ENCODE measurements at places on chromosomes 6 and 20.

DNA sequence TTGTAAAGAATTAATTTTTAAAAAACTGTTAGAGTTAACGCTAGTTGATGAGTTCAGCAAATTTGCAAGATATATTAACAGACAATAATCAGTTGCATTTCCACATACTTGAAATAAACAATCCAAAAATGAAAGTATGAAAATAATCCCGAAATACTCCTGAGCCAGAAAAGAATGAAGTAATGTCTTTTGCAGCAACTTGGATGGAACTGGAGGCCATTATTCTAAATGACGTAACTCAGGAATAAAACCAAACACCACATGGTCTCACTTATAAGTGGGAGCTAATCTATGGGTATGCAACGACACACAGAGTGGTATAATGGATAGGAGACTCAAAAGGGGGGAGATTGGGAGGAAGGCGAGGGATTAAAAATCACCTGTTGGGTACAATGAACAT is 872.9 kb upstream of the GJE1 start:
- no peak for DNase-seq

- no peak for DNase-seq
Measured at GRCh38 chr6:139242457-139243240, 49.1 kb downstream of the TXLNB start.

GRCh38 chr20:51318058-51318949 is 224.2 kb downstream of the NFATC2 start:
- DNase-seq: no peak

DNA sequence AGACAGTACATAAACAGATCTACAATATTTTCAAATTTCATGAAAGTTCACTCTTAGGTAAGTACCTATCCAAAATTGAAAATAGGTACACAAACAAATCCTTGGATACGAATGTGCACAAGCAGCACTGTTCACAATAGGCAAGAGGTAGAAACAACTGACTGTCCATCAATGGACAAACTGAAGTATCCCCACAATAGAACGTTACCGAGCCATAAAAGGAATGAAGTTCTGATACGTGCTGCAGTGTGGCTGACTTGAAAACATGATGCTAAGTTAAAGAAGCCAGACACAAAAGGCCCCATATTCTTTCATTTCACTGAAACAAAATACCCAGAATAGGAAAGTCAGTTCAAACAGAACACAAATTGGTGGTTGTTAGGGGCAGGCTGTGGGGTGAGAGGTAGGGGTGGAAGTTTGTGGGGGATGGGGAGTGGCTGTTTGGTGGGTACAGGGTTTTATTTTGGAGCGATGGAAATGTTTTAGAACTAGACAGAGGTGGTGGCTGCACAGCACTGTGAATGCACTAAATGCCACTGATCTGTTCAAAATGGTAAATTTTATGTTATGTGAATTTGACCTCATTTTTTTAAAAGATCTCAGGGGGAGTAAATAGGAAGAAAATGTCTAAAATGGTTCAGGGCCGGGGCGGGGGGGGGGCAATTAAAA is 89.5 kb downstream of the ZMYND8 start:
- no peak for DNase-seq

DNA sequence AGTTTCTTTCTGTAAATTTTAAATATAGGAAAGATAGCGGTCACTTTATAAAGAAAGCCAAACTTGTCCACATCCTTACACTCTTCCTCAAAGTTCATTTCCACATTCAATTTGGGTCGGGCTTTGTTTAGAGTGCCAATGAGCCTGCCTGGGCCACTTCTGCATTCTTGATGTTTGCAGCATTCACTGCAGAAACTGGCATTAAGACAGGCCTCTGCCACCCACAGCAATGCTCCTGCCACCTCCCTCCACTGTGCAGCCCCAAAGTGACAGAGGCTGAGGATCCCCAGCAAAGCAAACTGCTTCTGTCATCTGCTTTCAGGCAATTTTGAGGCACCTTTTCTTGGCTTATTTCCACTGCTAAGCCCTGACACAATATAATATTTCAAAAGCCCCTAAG is 61.2 kb downstream of the TNFAIP3 start:
- no peak for DNase-seq

DNA sequence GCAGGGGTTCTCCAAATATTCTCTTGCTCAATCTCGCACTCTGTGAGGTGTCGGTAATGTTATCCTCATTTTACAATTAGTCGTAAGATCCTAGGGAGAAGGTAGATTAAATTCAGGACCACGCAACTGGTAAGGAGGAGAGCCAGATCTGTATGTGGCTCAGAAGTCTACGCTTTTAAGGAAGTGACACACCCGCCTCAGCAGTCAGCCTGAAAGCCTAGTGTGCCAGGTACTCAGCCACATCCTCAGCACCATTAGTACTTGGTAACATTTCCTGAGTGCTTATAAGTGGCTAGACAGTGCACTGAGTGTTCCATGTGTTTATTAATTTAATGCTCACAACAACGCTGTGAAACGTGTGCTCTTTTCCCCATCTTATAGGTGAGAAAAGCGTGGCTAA is 63.7 kb downstream of the DHX35 start:
- no peak for DNase-seq

DNA sequence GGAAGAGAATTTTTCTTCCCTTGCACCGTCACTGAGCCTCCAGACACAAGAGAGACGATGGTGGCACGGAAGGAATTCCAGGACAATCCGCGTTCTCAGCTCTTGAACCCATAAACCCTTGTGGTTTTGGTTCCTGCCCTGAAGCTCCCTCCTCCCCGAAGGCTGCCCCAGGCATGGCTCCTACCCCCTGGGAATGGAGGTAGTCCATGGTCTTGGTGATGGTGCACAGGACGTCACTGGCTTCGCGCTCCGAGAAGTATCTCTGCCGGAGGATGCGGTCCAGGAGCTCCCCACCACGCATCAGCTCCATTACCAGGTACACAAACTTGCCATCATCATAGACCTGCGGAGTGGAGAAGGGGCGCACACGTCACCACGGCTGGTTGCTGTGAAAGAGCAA is 47.5 kb upstream of the MPC1 start:
- no peak for DNase-seq

DNA sequence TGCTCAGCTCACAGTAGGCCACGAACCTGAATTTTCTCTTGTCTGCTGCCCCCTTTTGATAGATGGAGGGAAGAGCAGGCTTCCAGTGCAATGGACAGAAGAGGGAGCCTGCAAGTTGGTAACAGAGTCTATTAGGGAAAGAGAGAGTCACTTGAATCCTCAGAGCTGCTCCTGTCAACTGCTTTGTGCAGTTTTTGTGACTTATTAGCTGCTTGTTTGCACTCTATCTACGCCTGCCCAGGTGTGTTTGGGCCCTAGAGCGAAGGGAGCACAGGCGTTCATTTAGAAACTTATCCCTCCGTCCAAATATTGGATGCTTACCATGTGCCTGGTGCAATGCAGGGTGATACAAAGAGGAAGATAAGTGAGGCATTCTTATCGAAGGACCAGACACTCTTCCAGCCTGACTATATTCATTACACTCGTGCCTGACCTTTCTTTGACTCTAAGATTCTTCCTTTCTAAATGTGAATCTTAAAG is 11.6 kb upstream of the SLC2A12 start:
- DNase-seq: peak; percentile 84

- DNase-seq: no peak
Measured at GRCh38 chr20:30500829-30501440, 756.5 kb upstream of the DEFB115 start.

- peak; percentile 14 for DNase-seq
Measured at GRCh38 chr6:106037060-106037459, 49.1 kb upstream of the PRDM1 start.

DNA sequence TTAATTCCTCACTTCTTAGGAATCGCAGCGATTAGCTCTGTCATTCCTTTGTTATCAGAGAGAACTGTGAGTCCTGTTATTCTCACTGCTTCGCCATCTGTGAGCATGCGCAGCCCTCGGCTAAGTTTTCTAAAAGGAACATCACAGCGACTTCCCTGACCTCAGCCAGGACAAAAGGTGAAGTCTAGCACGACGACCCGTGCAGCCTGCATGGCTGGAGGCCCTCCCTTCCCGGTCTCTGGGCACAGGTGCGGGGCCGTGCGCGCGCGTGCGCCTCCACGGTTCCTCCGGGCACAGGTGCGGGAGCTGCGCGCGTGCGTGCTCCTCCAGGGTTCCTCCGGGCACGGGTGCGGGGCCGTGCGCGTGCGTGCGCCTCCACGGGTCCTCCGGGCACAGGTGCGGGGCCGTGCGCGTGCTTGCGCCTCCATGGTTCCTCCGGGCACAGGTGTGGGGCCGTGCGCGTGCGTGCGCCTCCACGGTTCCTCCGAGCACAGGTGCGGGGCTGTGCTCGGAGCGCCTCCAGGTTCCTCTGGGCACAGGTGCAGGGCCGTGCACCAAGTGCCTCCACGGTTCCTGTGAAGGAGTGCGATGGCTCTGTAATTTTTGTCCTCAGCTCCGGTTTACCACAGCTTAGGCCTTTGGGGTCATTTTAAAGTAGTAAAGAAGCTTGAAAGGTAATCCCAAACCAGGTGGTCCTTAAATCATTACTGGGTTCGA is 212.3 kb downstream of the ERMARD start:
- DNase-seq: no peak

GRCh38 chr6:54801669-54802068 is 44.9 kb upstream of the FAM83B start:
- DNase-seq: peak; percentile 97

DNA sequence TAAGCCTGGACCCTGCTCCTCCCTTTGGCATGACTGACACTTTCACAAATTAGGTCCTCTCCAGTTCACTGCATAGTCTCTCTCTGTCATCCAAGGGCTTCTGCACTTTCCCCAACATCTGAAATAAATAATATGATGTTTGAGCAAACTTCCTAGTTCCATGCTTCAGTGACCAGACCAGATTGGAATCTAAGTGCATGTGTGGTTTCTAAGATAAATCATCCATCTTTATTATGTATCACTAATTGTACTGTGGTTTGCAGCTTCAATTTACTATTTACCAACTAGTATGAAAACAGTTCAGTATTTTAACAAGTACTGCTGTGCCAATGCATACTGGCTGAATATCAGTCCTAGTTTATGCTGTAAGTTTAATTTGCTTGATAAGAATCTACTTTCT is 18.7 kb downstream of the SESN1 start:
- no peak for DNase-seq

GRCh38 chr6:121951123-121951522 is 448.3 kb upstream of the HSF2 start:
- DNase-seq: no peak

DNA sequence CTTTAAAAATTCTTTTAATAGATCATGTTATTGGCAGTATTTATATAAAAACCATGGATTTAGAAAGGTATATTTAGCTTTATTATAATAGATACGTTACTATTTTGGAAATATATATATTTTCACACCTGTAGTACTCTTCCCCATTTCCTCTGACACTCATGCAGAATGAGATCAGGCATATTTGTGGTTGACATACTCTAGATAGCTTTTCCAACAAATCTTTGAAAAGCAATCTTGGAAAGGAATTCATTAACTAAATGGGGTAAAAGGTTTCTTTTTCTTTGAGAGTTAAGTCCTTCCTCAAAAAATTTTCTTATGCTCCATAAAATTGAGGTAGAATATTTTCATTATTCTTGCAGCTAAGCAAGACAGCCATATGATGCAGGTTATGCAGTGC is 14.5 kb downstream of the ASF1A start:
- peak; percentile 45 for DNase-seq

DNA sequence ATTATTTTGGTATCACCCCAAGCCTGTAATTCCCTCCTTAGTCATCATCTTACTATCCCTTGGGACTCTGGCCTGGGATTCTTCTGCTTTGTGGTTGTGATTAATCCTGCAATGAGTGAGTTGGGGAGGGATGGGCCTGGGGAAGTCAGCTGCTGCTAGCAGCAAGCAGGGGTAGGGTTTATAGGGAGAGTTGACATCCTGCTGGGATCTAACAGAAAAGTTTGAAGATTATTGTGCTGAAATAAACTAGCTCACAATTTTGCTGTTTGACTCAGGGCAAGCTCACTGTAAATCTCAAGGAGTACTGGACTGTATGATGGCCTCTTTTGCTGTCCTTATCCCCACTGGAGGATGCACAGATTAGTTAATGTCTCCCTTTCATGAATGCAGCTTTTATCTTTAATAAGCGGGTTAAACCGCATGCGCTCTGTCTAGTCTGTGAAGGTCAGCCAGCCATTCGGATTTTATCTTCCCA is 83.4 kb downstream of the JARID2 start:
- peak; percentile 90 for DNase-seq

GRCh38 chr6:22024973-22025467 is 271.8 kb downstream of the PRL start:
- DNase-seq: no peak

- peak; percentile 92 for DNase-seq
Measured at GRCh38 chr6:129590408-129591022, 119.5 kb downstream of the ARHGAP18 start.

DNA sequence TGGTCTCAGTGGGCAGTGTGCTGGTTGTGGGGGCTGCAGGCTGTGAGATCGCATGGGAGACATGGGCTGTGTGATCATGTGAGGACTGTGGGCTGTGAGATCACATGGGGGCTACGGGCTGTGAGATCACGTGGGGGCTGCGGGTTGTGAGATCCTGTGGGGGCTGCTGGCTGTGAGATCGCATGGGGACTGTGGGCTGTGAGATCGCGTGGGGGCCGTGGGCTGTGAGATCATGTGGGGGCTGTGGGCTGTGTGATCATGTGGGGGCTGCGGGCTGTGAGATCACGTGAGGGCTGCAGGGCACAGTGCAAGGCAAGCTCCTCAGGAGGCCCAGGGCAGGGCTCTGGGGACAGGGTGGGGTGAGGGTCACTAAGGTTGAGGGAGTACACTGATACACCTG is 140.5 kb upstream of the CST7 start:
- DNase-seq: no peak

GRCh38 chr6:139751179-139751578 is 376.7 kb upstream of the CITED2 start:
- no peak for DNase-seq

DNA sequence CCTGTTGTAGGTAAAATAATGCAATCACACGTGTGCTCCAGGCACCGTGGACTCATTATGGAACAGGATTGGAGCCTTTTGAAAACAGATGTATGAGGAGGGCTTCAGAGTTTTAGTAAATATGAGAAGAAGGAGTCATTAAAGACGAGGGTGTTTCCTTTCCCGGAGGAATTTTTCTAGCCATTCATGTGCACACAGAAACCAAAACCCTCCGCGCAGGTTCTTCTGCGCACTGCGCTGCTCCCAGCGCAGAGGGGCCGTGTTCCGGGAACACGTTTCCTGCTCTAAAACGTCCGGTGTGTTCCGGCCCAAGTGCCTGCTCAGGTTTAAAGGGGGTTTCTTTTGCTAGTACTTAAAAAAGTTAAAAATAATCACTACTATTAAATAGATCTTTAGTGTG is 11.6 kb downstream of the GPR31 start:
- DNase-seq: no peak
